ENCODE measurements at places on chromosomes 11 and 22.

GRCh38 chr11:69663326-69663725 is 11.8 kb downstream of the LTO1 start:
- DNase-seq = no peak

DNA sequence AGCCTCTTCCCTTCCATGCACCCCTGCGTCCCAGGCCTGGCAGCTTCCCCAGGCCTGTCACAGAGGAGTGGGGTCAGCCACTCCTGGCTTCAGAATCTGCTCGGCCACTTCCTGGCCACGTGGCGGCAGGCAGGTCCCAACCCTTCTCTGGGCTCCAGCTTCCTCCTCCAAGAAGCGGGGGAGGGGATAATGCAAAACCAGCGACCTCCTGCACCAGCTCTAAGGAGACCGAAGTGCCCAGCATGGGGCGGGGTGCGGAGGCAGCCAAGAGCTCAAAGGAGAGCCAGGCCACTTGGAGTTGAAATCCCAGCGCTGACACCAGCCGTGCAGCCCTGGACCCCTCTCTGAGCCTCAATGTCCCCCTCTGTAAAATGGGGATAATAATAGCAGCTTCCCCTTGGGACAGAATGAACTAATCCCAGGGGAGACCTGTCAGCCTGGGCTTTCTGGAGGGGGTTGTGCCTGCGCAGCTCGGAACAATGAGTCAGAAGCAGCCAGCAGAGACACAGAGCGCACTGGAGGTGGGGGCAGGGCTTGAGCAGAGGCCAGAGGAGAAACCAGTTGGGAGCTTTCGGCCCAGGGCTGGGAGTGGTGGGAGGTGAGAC is 22.8 kb upstream of the PICK1 start:
- DNase-seq = no peak

- DNase-seq = no peak
Measured at GRCh38 chr22:37801946-37802309, 5.8 kb upstream of the GCAT start.

DNA sequence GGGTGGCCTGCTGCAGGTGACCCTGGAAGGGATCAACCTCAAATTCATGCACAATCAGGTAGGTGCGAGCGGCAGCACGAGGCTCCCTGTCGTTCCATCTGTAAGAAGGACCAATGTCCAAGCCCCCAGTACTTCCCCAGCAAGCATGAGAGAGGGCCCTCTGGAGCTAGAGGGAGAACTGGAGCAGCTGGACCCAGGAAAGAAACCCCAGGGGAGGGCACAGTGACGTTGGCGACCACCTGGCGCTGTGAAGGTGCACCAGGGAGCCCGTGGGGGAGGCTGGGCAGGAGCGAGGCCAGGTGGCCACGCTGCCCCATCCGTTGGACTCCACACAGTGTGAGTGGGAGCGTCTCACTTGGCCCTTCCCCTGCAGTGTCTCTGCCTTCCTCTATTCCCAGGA is 28.0 kb downstream of the MYBPC3 start:
- DNase-seq = no peak

DNA sequence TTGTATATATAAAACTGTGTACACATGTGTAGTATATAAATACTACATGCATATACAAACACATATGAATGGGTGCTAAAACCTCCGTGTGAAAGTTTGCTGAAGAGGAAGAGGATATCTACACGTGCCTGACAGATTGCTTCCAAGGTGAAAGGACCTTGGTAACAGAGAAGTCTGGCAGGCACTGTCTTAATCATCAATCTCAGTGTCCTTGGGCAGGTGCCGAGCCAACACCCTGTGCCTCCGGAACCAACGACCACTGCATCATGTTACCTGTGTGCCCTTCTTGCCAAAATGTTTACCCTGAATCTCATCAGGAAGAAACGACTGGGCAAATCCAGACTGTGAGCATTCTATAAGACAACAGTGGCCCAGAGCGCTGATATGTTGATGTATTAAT is 15.0 kb downstream of the NAP1L4 start:
- DNase-seq = no peak
